ENCODE measurements at places on chromosomes 12 and 14. TPM values are rescaled to one million over a fixed set of nuclear protein-coding genes. Genes with fewer than 3 reads are reported as not detected.

- DNase-seq: no peak
Measured at GRCh38 chr12:113310489-113310888, 24.4 kb downstream of the SLC8B1 start.

GPR162 gene
- total RNA-seq: 2.1 TPM

DNA sequence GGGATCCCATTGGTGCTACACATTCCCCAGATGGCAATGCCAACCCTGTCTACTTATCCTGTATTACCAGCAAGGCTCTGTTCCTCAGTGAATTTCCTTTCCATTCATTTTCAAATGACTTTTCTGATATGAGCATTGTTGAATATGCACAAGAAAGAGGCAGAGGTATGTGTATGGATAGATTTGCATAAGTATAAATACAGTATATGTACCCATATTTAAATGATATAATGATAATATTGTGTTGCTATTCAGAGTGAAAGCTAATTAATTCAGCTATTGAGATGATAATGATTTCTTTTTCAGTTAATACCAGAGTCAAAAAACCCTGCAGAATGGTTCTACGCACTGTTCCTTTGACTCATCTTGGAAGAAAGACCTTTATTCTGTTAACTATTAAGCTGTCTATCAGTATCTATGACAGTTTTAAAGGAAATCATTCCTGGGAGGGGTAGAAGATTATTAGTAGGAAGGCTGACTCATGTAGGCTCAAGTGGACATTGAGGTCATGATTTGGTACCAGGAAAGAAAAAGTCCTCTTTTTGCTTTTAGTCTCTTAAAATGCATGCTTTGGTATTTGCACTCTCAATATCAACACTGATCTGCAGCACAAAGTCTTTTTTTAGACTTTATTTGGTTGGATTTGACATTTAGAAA lies 44.9 kb upstream of the GAS2L3 start:
- no peak for DNase-seq

TC2N gene
- not detected for total RNA-seq

DNA sequence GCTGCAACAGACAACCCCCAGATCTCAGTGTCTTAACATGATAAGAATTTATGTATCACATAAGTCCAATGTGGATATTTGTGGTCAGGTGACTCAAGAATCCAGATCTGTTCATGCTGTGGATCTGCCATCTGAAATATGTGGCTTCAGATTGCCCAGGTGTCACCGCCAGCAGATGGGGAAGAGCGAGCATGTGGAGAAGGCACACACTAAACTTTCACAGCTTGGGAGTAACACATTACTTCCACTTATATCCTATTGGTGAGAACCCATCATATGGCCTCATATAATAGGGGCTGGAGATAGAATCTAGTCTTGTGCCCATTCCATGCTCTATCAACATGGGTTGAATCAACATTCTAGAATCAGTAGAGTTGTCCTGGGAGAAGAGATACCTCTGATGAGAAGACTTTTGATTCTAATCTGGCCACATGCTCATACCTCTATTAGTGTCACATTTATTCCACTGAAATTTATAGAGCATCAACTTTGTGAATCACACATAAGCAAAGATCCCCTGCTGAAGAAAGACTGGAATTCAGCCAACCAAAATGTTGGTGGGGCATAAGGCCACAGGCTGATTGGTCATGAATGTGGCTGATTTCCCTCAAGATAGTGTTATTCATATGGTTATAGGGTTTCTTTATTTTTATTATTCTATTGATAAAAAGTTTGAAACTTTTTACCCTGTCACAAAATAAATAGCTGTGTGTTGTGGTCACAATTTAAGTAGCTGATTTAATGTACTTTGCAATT lies 6.0 kb upstream of the CALCOCO1 start:
- DNase-seq: peak; percentile 86

KCNC2 gene
- not detected for total RNA-seq

KRT78 gene
- 0.22 TPM for total RNA-seq

DNA sequence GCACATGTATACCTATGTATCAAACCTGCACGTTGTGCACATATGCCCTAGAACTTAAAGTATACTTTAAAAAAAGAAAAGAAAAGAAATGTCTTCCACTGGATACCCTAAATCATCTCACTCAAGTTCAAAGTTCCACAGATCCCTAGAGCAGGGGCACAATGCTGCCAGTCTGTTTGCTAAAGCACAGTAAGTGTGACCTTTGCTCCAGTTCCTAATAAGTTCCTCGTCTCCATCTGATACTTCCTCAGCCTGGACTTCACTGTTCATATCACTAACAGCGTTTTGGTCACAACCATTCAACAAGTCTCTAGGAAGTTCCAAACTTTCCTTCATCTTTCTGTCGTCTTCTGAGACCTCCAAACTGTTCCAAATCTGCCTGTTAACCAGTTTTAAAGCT lies 118.3 kb downstream of the BMP4 start:
- DNase-seq: no peak

DNA sequence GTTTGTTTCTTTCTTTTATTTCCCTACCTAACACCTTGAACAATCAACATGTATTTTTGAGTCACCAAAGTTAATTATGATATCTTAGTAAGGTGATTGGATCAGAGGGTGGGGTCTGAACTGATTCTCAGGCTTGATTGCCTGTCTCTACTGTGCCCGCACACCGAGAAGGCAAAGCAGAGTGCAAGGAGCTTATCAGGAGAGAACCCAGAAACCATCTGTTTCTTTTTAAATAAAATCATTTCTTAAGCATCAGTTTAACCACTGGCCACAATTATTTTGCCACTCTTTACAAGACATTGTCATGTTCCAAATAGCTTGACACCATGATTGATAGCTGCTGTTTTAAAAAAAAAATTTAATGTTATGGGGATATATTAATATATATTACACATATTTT lies 3.1 kb downstream of the GARIN2 start:
- no peak for DNase-seq

NTS gene
- not detected for total RNA-seq

DNA sequence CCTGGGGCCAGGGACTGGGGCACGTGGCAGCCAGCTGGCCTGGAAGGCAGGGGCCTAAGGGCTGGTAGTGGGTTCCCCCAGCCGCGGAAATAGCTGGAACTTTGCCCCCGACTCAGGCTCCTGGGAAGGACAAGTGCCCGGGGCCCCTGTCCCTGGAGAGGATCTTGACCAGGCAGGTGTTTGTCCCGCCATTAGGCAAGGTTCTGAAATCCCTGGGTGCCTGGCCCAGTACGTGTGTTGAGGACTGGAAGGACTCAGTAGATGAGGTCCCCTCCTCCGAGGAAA lies 94.2 kb downstream of the B4GALNT3 start:
- no peak for DNase-seq

PPP1R36 gene
- total RNA-seq: 0.89 TPM

DNA sequence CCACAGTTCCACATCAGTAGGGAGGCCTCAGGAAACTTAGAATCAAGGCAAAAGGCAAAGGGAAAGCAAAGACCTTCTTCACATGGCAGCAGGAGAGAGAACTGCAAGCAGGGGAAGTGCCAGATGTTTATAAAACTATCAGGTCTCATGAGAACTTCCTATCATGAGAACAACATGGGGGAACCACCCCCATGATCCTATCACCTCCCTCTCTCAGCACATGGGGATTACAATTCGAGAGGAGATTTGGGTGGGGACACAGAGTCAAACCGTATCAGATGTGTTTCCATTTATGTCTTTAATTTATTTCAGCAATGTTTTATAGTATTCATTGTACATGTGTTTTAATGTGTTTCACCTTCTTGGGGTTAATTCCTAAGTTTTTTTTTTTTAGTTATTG lies 25.8 kb downstream of the METAP2 start:
- DNase-seq: no peak

DNA sequence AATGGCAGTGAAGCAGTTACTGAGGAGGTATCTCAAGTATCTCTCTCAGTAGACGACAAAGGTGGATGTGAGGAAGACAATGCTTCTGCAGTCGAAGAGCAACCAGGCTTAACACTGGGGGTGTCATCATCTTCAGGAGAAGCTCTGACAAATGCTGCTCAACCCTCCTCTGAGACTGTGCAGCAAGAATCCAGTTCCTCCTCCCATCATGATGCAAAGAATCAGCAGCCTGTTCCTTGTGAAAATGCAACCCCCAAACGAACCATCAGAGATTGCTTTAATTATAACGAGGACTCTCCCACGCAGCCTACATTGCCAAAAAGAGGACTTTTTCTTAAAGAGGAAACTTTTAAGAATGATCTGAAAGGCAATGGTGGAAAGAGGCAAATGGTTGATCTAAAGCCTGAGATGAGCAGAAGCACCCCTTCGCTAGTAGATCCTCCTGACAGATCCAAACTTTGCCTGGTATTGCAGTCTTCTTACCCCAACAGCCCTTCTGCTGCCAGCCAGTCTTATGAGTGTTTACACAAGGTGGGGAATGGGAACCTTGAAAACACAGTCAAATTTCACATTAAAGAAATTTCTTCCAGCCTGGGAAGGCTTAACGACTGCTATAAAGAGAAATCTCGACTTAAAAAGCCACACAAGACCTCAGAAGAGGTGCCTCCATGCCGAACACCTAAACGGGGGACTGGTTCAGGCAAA lies 216.6 kb downstream of the AKAP6 start:
- DNase-seq: no peak

DNA sequence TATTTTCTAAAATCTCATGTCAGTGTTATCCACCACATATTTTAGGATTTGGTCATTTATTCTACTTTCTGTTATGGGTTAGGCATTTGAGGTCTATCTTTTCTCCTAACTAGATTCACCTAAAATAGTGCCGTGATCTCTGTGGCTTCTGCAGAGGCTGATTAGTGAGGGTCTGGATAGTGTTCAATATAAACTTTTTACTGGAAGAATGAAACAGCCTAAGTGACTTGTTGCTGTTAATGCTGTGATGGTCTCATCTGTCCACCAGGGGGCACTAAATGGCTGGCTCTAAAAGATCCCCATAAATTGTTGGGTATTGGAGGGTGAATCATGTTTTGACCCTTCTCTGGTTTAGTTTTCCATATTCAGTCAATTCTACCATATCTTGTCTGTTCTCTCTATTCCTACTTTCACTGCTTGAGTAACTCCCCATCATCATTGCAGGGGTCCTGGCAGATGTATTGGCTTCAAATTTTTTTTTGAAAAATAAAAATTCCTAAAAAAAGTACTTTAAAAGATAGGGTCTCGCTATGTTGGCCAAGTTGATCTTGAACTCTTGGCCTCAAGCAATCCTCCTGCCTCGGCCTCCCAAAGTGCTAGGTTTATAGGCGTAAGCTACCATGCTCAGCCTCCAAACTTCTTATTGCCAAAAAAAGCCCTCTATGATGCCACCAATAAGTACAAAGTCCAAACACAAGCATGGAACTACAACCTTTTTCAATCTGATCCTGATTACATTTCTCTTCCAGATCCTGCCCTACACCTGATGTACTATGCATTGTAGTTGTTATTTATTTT lies 6.9 kb downstream of the PABPN1 start:
- DNase-seq: peak; percentile 72

DNA sequence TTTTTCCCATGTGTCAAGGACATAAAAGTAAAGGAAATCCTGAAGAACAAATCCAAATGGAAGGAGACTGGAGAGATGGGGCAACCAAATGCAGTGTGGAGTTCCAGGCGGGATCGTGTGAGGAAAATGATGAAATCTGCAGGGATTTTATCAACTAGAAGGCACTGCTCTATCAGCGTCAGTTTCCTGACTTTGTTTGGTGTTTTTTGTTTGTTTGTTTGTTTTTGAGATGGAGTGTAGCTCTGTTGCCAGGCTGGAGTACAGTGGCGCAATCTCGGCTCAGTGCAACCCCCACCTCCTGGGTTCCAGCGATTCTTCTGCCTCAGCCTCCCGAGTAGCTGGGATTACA lies 43.3 kb upstream of the GPR132 start:
- no peak for DNase-seq

- DNase-seq: no peak
Measured at GRCh38 chr14:92613008-92613658, 99.6 kb downstream of the RIN3 start.

DNA sequence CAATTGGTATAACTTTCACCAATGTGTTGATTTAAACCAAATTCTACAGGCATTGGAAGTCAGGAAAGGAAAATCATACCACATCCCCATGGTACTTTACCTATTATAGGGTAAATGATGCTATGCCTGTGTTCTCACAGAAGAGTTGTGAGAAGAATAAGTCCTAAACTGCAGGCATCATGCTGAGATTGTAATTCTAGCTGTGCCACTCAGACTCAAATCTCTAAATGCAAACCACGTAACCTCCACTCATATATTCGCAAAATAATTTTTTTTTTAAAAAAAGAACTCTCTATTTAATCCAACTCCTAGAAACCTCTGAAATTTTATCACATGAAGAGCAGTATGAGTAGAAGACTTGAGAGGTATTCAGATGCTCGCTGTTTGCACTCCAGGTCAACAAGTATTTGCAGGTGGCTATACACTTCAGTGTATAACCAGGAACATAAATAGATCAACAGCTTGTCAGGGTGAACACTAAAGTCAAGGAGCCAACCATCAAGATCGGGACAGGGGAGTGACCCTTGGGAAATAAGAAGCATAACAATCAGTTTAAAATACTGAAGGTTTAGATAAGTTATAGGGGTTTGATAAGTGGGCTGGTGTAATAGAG lies 110.1 kb downstream of the SLC25A21 start:
- DNase-seq: no peak

GRCh38 chr12:20646239-20646827 lies 48.8 kb upstream of the SLCO1C1 start:
- DNase-seq: peak; percentile 63

GRCh38 chr12:89185889-89186288 lies 166.4 kb downstream of the DUSP6 start:
- DNase-seq: no peak

DNA sequence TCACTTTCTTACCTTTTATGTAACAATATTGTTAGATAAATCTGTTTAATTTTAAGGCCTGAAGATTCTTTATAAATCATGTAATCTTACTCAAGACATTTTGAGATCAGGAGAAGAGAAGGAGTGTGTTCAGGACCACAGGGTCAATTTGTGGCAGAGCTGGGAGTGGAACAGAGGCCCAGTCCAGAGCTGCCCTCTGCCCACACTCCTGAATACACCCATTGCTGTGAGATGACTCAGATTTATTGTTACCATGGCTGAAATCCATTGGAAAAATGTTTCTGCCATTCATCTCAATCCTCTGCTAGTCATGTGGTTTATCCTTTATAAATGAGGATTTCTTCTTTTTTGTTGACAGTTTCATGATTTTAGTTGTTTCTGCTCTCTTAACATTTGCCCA lies 100.5 kb upstream of the STXBP6 start:
- peak; percentile 0 for DNase-seq

- DNase-seq: no peak
Measured at GRCh38 chr12:130202201-130202600, 39.9 kb downstream of the FZD10 start.
